ENCODE measurements at places on chromosomes 3 and 15.

GRCh38 chr3:142884531-142884930 lies 4.4 kb downstream of the PCOLCE2 start:
- no peak for DNase-seq

- DNase-seq, result no peak
Measured at GRCh38 chr15:60563539-60564404, 84.8 kb upstream of the ICE2 start.

GRCh38 chr15:100863075-100863795 lies 16.4 kb upstream of the ALDH1A3 start:
- DNase-seq, result no peak

DNA sequence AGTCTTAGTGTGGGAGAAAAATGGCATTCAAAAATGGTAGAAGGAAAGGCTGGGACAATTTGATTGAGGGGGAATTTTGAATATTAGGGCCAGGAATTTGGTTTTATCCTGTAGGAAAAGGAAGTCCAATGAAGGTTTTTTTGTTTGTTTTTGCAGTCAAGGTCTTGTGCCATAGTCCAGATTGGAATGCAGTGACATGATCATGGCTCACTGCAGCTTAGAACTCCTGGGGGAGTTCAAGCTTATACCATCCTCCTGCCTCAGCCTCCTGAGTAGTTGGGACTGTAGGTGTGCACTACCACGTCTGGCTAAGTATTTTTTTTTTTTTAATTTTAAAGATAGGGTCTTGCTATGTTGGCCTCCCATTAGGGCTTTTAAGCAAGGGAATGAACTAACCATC lies 2.6 kb upstream of the SLC6A11 start:
- no peak for DNase-seq

GRCh38 chr15:45704329-45705249 lies 69.8 kb downstream of the SQOR start:
- DNase-seq, result peak; percentile 38

GRCh38 chr15:69686626-69687025 lies 234.0 kb downstream of the RPLP1 start:
- no peak for DNase-seq

DNA sequence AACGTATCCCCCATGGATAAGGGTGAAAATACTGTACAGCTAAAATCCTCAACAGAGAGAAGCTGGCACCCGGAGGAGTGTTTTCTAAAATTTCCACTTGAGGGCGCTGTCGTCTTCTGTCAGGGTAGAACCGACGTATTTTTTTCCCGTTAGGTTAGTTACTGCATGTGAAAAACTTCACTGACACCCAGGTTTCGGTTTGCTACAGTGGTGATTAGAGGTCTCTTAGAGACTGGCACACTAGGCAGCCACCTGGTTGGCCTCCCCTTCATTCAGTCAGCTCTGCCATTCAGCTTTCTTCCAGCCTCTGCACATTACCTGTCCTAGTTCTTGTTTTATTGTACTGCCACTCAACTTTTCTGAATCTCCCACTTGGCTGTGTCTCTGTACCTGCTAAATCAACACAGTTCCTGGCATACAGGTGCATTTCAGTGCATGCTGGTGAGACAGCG lies 18.4 kb downstream of the CCK start:
- no peak for DNase-seq

DNA sequence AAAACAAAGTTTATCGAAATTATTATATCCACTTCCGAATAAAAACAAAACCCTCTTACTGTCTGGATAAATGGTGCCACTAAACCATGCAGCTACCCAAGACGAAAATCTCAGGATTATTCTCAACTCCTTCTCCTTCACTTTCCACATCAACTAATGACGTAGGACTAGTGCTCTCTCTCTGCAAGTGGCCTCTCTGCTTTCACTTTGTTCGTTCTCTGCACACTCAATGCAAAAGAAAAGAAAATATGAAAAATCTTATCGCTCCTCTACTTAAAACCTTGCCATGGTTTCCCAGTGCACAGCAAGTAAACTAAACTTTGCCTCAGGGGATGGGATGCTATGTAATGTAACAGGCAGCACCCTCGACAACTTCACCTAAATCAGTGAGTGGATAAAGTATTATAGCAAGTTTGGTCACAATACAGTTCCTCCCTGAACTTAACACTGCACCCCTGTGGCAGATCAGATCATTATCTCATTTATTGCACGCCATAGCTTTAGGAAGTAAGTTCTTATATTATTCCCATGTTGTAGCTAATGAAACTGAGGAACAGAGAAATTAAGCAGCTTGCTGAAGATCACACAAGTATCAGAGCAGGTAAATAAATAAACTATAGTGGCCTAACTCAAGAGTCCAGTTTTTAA lies 262.7 kb upstream of the GADL1 start:
- no peak for DNase-seq

DNA sequence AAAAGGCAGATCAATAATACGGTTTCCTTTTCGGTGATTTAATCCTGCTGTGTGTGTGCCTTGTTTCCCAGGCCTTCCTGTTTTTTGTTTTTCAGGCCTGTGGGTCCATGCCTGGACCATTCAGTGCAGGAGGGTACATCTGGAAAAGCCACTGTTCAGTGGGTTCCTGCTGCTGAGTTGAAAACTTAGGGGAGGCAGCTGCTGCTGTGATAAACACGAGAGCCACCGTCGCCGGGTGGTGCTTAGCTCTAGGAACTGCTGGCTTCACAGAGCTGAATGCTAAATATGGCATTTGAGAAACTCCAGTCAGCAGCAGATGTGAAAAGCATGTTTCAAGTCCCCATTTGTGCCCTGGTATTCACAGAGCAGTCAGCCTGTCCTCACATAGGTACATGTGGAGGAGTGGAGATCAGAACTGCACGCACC lies 44.0 kb downstream of the SYNM start:
- DNase-seq, result peak; percentile 58

GRCh38 chr15:68939501-68939900 lies 9.2 kb downstream of the SPESP1 start:
- no peak for DNase-seq

DNA sequence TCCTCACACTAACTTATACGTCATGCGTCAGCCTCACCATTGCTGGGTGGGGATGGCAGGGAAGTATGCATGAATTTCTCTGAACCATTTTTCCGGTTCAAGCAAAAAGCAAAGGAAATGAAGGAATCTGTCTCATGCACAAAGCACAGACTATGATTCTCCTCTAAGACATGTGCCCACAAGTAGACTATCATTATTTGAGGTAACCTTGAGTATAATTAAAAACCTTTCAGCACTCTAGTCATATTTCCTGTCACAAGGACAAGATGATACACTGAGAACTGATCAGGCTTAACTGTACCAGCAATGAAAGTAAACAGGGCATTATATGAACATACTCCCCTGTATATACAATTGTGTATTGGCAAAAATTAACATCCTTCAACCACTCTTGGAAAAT lies 56.7 kb upstream of the TSC22D2 start:
- DNase-seq, result no peak

- peak; percentile 59 for DNase-seq
Measured at GRCh38 chr3:4722103-4722502, 229.0 kb downstream of the ITPR1 start.

GRCh38 chr15:76193934-76194333 lies 117.3 kb downstream of the ETFA start:
- no peak for DNase-seq

GRCh38 chr15:29825227-29825626 lies 3.0 kb upstream of the TJP1 start:
- DNase-seq, result no peak

GRCh38 chr3:101193957-101194356 lies 126.4 kb downstream of the IMPG2 start:
- DNase-seq, result no peak

- no peak for DNase-seq
Measured at GRCh38 chr3:160618878-160619277, 53.5 kb upstream of the KPNA4 start.

DNA sequence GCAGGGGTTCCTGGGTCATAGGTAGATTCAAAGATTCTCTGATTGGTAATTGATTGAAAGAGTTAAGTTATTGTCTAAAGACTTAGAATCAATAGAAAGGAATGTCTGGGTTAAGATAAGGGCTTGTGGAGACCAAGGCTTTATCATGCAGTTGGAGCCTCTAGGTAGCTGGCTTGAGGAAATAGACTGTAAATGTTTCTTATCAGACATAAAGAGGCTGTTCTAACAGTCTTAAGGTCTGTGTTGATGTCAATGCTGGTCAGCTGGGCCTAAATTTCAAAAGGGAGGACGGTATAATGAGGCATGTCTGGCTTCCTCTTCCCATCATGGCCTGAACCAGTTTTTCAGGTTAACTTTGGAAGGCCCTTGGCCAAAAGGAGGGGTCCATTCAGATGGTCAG lies 48.9 kb downstream of the GASK1A start:
- DNase-seq, result no peak

DNA sequence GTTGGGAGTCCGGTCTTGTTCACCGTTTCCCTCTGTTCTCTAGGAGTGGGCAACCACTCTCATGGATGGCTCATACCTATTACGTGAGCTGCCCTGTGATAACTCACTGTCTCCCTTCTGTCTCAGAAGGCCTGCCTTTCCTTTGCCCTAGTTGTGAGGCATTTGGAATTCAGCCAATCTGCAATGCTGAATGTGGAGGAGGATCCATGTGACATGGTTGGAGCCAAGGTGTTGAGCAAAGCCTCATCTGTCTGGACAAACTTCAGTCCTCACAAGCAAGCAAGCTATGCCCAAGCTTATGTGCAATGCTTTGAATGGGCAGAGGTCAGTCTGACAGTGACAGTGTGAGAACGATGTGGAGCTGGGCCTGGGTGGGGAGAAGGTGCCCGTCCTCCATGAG lies 37.8 kb upstream of the ATP10A start:
- DNase-seq, result no peak

DNA sequence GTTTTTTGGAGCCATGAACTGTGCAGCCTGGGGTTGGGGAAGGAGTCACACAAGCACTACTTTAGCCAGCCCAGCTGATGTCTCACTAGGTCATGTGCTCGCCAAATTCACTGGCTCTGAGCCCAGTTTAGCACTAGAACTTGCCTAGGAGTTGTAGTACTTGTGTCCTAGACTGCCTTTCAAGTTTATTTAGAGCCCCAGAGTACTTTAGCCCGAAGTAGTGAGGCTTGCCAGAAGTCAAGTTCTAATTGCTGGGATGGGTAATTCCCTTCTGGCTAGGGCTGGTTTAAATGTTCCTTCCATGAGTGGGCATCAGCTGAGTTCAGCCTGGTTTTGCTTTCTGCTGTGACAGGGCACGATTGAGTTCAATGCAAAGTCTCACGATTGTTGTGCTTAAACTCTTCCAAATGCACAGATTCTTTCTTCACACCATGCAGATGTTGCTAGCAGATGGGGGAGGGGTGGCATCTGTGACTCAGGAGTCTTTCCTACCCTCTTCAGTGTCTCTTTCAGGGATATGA lies 228.2 kb upstream of the ZPLD1 start:
- peak; percentile 72 for DNase-seq

DNA sequence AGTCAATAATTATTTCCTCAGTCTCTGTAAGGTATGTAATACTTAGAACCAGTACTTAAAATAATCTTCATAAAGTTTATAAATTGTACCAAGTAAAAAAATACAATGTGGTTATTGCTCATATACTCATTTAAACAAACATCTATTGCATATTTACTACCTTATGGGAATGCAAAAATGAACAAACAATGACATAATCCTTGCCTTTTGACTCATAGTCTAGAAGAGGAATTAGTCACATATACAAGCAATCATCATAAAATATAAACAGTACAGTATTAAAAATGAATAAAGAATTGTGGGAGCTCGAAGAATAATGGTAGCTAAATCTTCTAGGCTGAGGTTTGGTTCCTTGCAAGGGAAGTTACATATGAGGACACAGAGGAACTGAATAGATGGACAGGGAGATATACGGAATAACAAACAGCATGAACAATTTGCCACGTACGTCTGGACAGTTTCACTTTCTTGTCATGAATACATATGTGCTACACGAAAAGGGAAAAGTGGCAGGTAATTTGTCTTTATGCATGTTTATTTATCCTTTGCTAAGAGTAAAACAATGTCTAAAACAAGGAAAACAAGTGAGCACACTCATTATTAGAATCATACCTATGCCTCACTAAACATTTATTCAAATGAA lies 17.2 kb downstream of the IMPG2 start:
- DNase-seq, result no peak

DNA sequence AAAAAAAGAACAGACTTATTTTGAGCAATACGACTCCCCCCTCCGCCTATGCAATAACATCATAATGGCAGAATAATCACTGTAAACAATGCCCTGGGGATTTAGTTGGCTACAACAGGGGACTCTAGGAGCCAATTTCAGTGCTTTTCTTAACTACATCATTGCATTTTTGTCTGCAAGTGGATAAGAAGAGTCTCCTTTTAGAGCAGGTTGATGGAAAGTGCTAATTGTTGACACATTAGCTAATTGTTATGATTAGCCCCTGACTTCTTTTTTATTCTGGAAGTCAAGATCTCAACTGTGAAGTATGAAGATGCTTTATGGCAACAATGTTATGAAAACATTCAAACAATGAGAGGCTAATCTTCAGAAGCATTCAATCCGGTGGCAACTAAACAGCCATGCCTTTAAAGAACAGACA lies 121.2 kb downstream of the MECOM start:
- no peak for DNase-seq

GRCh38 chr15:77015646-77016320 lies 20.9 kb downstream of the PSTPIP1 start:
- no peak for DNase-seq

- DNase-seq, result peak; percentile 57
Measured at GRCh38 chr15:68415501-68416157, 16.3 kb downstream of the ITGA11 start.

- no peak for DNase-seq
Measured at GRCh38 chr3:13053420-13053819, 19.8 kb downstream of the IQSEC1 start.

DNA sequence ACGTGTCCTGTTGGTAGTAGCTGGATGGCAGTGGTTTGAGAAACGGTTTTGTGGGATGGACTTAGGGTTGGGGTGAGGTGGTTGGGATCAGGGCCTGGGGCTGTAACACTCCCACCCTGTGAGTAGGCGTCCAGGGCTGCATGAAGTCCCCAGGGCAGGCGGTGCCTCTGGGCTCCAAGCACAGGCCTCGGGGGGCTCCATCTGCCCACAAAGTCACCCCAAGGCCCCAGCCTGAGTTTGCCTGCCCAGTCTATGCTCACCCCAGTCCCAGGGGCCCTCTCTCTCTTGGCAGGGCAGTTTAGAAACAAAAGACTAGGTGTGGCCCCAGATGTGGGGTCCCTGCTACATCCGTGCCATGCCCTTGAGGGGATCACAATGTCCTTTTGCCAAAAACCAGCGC lies 86.9 kb upstream of the PRR23E start:
- DNase-seq, result no peak

- no peak for DNase-seq
Measured at GRCh38 chr3:115095236-115095635, 51.9 kb downstream of the ZBTB20 start.

- DNase-seq, result no peak
Measured at GRCh38 chr3:156811089-156811862, 14.9 kb upstream of the LEKR1 start.

GRCh38 chr3:65751123-65751700 lies 287.5 kb downstream of the MAGI1 start:
- peak; percentile 57 for DNase-seq

DNA sequence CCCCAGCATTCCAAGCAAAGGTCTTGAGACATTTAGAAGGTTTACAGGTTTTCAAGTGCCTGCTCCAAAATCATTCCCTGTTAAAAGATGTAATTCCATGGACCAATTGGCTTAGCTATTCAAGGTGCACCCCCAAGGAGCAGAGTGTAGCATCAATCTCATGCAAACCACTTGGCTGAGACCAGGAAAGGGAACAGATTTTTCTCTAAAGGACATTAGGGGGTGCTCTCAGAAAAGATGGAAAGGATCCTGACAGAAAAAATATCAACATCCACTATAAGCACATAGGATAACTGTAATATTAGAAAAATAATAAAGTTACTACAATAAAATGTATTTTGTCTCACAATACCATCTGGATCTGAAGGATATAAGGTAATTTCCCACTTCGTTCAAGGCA lies 328.0 kb upstream of the CDIN1 start:
- DNase-seq, result no peak
